ENCODE measurements at places on chromosomes 7 and 10.

DNA sequence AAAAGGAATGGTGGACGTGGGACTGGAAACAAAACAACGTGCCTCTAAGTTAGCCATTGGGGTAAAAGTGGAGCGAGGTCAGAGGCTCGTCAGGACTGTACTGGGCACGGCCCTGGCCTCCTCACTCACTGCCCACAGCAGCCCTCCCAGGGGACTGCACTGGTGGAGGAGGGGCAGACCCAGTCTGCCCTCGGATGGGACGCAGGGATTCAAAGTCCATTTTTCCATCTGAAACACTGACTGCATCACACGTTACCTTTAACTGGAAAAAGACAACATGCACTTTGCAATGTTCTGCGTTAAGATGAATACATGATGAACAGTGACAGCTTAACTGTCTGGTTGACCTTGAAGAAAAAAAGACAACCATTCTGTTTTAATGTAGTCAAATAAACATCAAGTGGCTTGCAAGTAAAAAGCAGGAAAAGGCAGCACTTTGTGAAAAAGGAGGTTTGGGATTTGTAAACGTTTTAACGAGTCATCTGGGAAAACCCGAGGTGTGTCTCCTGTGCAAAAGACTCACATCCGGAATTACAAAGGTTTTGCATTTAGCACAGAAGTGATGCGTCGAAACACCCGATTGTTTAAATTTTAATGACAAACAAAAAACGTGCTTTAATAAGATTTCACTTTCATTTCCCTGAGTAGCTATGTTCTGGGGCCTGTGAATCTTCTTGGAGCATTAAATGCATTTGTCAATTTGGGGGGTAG, 18.8 kb downstream of the KLF6 start:
- DNase-seq = no peak

GRCh38 chr7:94605031-94605430, 50.9 kb downstream of the SGCE start:
- no peak for DNase-seq

DNA sequence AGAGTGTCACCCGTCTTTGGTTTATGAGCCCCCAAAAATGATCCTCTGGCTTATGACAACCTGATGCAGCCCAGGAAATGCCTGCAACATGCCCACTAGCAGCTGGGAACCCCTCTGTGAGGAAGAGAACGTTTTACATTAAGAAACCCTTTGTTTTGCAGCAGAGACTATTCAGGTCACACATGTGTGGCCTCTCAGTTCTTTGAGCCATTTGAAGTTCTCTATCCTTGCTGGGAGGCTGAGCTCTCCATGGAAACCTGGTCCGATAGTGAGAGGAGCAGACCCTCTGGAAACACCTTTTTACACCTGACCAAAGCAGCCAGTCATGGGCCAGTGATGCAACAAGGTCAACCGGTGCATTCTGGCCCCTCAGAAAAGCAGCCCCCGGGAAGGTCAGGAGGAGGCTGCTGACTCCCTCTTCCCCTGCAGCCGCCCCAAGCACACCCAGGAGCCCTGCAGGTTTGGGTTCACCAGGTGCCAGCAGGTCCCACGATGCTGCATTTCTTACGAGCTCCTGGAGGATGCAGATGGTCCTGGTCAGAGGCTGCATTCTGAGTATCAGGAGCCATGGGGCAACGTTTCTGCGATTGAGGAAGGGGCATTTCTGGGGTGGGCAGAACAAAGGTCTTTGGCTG, 134.3 kb downstream of the ZMYND11 start:
- DNase-seq = no peak

GRCh38 chr7:139598642-139599041, 75.2 kb downstream of the CLEC2L start:
- no peak for DNase-seq

- no peak for DNase-seq
Measured at GRCh38 chr10:127450644-127451043, 98.5 kb upstream of the NPS start.

DNA sequence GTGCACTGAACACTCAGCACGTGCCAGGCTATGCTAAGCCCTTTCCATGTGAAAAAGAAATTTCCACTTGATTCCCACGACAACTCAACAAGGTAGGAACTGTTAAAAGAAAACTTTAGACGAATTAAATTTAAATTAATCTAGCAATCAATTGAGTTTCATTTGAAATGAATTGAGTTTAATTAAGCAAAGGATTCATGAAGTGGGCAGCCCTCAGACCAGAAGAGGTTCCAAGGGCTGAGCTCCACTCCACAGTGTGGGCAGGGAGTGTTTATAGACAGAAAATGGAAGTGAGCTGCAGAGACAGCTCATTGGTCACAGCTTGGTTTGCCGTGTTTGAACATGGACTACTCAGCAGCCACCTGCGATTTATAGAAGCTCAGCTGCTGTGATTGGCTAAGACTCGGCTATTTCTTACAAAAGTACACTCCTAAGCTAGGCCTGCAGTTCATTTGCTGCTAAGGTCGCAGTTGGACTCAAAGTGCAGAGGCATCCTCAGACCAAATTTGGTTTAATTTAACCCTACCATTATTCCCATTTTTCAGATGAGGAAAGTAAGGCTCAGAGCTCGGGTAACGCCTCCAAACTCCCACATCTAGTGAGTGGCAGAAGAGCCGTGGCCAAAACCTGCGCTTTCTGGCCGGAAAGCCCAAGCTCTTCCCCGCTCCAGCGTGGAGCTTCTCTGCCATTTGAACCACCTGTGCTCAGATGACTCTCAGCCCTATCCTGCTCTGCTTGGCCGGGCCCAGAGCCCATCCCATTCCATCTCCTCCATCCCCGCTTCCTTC, 24.9 kb downstream of the CALML3 start:
- DNase-seq = no peak

DNA sequence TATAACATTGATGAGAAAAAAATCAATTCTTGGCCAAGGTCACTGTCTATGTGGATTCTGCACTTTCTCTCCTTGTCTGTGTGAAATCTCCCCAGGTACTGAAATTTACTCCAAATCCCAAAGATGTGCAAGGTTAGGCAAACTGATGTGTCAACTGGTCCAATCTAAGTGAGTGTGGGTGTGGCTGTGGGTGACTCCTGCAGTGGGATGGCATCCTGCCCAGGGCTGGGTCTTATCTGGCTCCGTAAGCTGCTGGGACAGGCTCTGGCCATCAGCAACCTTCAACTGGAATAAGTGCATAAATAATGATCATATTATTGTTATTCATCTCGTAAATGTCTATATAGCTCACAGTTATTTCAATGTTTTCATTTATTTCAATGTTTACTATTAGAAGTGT, 79.3 kb downstream of the JCAD start:
- no peak for DNase-seq

- DNase-seq = no peak
Measured at GRCh38 chr10:64071218-64071617, 550.0 kb downstream of the REEP3 start.

DNA sequence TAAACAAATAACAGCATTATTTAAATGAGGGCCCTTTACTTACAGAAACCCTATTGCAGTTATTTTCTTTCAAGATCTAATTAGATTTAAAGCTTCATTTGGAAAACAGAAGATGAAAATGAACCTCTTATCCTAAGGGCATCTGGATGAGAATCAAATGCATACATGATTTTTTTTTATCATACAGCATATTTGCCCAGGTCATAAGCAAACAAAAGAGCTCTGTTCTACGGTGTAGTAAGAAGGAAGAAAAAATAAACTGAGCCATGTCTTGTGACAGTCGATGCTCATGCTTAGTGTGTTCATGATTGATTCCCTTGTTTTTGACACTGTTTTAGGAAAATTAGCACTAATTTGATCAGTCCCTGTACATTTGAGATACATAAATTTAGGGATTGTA, 202.6 kb upstream of the RNF32 start:
- no peak for DNase-seq

GRCh38 chr7:51067258-51067657, 249.4 kb downstream of the COBL start:
- DNase-seq = no peak

All from Jurkat, Clone E6-1 (cell line).